DND-41 (cell line): ENCODE measurements at places on chromosomes 2 and 18.

DNA sequence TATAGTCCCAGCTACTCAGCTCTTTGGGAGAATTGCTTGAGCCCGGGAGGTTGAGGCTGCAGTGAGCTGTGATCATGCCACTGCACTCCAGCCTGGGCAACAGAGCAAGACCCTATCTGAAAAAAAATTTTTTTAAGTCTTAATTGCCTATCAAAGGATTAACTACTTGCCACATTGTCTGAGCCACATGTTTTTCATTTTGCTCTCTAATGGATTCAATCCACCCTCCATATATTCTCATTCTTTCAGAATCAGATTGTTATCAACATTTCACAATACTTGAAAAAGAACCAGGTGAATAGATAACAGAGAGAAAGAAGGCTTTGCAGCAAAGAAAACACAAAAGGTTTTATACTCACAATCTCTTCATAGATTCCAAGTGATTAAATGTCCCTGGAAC is 61.0 kb downstream of the PXDN start:
- no peak for DNase-seq

DNA sequence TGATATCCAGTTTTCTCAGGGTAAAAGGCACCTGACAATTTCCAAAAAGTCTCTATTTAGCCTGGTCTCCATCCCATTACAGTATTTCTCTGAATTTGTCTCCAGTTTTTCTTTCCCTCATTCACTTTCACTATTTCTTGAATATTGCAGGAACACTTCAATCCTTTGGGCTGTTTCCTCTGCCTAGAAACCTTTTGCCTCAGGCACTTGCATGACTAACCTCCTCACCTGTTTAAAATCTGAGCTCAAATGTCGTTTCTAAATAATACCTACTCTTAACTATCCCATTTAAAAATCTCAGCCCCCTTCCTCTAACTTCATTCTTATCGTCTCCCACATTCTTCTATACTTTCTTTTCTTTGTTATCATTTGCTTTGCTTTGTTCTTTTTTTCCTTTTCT is 9.0 kb downstream of the SCN2A start:
- no peak for DNase-seq

DNA sequence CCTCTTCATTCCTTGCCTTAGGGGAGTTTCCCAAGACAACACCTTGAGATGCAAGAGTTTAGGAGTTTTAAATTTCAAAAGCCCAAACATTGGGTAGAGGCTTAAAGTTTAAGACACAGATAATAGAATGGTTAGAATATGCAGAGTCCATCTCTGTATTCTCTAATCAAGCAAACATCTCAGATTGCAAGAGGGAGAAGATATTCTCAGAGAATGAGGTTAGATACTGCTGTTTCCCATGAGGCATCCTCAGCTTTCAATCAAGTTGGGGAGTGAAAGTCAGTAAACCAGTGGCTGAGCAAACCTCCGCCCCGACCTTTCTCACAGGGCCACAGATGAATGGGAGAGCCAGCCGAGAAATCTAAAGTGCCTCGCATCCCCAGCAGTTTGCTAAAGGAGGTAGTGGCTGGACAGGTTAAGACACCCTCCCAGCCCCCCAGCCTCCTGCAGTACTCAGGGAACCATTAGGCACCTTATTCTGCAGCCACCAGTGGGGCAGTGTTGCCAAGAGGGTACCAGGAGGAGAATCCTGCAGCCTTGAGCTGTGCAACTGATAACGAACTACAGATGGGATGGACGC is 30.0 kb downstream of the FBXO36 start:
- no peak for DNase-seq

GRCh38 chr18:48560491-48560890 is 21.7 kb downstream of the CTIF start:
- DNase-seq, result no peak

DNA sequence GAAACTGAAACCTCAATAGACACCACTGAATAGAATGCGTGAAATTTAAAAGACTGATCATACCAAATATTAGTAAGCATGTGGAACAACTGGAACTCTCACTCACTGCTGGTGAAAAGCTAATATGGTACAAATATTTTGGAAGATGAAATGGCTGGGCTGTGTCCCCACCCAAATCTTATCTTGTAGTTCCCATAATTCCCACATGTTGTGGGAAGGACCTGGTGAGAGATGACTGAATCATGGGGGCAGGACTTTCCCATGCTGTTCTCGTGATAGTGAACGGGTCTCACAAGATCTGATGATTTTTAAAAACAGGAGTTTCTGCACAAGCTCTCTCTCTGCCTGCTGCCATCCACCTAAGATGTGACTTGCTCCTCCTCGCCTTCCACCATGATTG is 32.0 kb upstream of the MYCN start:
- no peak for DNase-seq

DNA sequence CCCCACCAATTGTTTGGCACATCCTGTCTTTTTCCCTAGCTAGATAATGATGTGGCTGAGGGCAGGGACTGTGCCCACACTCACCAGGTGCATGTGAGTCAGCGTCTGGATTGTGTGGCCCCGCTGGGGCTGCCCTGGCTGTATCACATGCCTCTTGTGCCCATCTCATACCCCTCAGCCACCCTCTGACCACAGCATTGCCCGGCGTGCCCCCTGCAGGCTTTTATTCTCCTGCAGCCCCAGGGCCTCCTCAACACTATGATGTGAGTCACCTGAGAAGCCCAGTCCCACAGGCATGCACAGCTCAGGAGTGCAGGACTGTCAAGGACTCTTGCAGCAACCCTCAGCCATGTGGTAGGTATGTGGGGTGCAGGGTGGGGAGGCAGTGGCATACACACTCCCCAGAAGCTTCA is 14.8 kb upstream of the STEAP3 start:
- no peak for DNase-seq

DNA sequence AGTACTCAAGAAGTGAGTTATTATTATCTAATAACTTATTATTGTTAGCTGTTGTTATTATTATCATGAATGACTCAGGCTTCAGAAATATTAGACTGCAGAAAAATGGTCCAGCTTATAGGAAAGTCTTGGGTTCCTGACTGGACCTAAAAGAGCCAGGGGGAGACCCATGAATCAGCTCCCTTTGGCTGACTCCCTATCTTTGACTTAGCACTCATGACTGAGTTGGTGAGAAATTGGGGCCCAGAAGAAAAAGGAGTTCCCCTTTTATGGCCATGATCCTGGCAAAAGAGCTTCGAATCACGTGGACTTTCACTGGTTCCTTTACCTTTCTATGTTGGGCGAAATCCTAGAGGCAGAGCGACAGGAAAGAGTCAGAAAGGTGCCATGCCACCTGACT is 145.8 kb downstream of the MYO3B start:
- no peak for DNase-seq

GRCh38 chr18:13139885-13140450 is 78.6 kb upstream of the LDLRAD4 start:
- no peak for DNase-seq

DNA sequence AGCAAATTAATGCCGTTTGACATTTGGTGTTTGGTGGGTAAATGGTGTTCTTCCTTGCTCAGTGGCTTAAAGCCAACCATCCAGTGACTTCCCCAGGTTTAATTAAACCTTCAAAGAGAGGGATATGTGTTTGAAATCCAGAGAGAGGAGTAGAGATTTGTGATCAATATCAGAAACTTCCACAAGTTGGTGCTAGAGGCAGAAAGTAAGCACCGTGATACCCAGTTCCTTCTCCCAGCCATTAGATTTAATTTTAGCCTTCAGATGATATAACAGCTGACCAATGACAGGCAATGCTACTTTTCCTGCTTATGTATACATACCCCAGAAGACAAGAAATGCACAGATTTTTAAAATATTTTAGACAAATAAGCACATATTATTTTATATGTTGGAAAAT is 398.5 kb downstream of the CDH2 start:
- no peak for DNase-seq

- peak; percentile 21 for DNase-seq
Measured at GRCh38 chr2:138827426-138828054, 47.4 kb upstream of the NXPH2 start.

- no peak for DNase-seq
Measured at GRCh38 chr18:76667603-76668002, 154.8 kb upstream of the ZNF236 start.
